Stimulated activated CD8-positive, alpha-beta memory T cell treated with anti-CD3 and anti-CD28 coated beads, Interleukin-4, amount 100 ng/mL, for 1 hour (primary cell): ENCODE measurements at places on chromosomes 7 and 10.

GRCh38 chr10:114052255-114052654 lies 8.6 kb downstream of the ADRB1 start:
- no peak for DNase-seq

DNA sequence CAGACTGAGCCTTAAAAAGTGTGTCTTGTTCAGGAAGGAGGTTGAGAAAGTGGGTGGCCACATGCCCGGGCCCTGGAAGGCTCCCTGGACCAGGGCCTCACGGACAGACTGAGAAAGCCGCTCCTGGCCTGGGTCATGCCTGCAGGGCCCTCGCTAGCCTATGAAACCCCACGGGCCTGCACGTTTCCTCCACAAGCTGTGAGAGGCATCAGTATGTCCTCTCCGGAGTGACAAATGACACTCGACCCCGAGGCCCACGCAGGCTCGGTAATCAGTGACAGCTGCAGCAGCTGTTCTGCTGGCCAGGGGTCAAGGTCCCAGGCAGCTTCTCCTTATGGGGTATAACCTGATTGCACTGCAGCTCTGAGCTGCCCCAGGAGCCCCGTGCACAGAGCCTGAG lies 47.6 kb downstream of the ASB13 start:
- no peak for DNase-seq

DNA sequence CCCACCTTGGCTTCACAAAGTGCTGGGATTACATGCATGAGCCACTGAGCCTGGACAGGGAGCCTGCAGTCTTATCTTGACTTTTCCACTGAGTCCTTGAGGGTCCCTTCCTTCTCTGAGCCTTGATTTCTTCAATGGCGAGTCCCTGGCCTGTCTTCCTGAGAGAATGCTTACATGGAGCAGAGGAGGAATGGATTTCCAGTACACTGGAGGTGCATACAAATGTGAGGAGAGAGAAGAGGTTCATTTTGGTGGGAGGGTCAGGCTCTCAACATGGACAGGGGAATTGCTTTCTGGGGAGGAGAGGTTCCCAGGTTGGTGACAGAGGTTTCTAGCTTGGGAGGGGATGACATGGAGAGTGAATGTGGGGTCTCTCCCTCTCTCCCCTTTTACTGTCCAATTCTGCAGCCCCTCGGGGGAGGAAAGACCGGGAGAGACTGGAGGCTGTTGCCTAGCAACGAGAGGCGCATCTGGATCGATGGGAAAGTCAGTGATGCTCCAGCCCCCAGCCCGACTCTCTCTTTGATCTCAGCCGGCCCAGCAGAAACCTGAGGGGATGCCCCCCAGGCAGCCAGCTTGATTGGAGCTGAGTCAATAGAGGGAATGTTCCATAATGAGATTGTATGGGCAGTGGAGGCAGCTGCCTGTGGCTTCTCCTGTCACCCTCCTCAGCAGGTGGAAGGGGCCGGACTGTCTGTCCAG lies 14.8 kb downstream of the SRRM3 start:
- no peak for DNase-seq

- DNase-seq: no peak
Observed at GRCh38 chr10:96921655-96922054, 89.6 kb downstream of the LCOR start.

GRCh38 chr7:141072548-141073172 lies 1.2 kb upstream of the TMEM178B start:
- no peak for DNase-seq

GRCh38 chr10:59243611-59244195 lies 67.3 kb downstream of the PHYHIPL start:
- no peak for DNase-seq

DNA sequence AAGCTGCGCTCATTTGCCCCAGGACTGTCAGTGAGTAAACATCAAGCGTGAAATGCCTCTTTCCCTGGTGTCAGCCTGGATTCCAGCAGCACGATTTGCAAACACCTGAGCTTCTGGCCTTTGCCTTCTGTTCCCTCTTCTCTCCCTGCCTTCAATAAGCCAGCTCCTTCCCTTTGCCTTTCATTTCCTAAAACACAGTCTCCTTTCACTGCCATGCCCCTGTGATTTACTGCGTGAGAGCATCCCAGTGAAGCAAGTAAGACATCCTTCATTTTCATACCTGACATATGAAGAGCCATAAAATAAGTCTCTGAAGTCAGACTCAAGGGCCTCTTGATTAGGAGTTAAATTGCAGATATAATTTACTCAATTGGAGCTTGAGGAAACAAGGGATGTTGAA lies 681.8 kb downstream of the TYW1 start:
- DNase-seq: no peak

DNA sequence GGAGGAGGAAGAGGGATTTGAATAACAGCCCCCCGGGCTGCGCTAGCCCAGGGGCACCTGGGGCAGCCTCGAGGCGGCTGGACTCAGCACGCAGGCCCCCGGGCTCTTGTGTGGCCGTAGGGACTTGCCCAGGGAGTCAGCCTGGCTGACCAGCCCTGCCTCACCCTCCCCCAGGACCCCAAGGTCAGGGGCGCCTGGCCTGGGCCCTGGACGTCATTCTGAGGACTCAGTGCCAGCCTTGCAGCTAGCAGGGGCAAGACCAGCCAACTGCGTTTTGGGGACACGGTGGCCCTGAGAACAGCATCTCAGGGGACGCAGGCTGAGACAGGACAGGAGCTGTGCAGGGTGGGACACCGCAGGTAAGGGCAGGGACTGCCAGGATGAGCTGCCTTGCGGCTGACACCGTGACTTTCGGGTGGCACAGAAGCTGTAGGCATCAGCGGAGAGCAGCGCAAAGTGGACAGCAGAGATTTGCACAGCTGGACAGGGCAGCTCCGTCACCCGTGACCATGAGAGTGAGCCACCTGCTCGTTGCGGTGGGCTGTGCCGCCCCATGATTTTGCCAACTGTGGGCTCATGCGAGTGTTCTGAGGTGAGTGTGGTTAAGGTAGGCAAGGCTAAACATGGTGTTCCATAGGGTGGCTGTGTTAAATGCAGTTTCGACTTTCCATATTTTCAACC lies 48.1 kb upstream of the UBE3C start:
- no peak for DNase-seq

DNA sequence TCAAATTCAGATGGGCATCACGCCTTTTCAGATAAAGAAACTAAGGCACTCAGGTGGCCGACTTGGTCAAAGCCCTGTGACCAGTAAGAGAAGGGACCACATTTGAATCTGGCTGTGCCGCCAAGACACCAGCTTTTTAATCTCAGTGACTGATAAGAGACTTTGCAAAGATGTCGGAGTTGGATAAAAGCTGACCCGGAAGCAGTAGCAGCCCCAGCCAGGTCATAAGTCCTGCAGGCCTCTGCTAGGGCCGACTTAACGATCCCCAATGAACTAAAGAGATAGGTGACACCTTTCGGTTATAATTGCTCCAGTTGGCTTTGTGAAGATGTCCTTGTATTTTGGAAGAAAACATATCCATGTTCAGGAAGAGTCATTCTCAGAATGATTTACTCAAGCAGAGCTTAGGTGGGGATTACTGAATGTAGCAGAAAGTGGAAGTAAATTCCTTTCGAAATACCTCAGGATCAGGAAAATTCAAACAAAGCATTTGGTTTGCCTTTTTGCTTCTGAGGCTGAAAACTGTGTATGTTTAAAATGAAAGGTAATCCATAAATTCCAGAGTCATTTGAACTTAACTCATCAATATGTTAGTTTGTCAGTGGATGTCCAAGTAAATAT lies 164.2 kb upstream of the PITRM1 start:
- DNase-seq: no peak

DNA sequence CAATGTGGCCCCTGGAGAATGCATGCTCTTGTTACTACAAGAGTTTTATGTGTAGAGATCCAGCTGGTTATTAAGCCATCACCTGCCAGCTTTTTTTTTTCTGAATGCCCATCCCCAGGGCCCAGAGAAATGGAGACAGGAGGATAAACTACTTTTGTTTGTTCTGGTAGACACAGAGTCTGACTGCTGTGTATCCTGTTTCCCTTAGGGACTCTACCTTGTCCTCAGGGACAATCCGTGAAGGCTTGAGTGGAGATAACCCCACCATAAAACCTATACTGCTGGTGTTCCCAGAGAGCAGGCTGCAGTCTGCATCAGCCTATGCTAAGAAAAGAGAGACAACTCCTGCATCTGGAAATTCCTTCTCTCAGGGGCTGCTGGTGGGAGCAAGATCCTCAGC lies at the start of gene OR2A5:
Gene OR2A5 (plus strand): TSS at position 301 of the 400 bp plus-strand sequence. CDS start 1,454 bp downstream, outside the sequence.
- DNase-seq: no peak

- DNase-seq: no peak
Observed at GRCh38 chr10:120077707-120078492, 185.4 kb downstream of the SEC23IP start.

- no peak for DNase-seq
Observed at GRCh38 chr7:32266932-32267475, 196.8 kb upstream of the PDE1C start.

DNA sequence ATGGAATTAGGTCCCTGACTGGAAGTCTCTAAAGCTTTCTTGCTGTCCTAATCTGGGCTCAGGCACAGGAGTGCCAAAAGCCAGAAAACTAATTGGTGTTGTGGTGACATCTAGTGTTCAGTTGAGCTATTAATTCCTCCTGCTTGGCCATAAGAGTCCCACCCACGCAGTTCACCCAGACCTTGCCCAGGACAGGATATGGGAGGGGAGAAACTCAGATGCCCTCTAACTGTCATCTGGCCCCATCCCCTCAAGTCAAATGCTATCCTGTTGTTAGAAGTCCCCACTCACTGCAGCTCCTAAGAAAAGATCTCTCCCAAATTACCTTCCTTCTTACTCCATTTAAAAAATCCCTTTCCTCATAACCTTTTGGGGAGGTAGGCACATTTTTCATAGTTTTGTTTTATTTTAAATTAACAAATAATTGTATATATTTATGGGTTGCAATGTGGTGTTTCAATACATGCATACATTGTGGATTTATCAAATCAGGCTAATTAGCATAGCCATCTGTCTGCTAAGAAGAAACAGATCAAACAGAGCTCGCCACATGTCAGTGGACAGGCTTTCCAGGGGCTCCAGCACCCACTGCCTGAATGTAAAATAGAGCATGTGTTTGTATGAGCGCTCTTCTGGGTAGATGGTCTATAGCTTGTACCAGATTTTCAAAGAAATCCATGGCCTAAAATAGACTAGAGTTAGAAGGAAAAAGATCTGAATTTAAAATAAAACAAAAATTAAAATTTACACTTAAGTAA lies 84.0 kb downstream of the GSAP start:
- DNase-seq: peak; percentile 14

GRCh38 chr7:102985176-102985783 lies 72.5 kb downstream of the LRRC17 start:
- no peak for DNase-seq

DNA sequence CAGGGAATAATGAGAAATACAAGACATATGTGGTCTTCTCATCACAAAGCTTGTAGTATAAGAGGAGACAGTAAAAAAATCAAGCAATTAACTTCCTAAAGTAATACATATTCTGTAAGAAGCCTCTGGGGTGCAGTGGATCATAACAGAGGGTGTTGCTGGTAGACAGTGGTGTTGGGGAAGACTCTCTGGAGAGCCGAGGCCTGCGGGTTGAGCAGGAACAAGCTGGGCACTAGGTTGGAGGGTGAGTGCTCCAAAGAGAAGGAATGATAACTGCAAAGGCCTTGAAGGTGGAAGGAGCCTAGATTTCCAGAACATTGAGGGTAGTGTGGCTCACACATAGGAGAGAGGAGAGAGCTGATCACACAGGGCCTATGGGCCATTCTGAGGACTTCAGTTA lies 1.5 kb downstream of the GIMAP4 start:
- no peak for DNase-seq

GRCh38 chr7:139777133-139777891 lies 486 bp downstream of the HIPK2 start:
- DNase-seq: no peak

DNA sequence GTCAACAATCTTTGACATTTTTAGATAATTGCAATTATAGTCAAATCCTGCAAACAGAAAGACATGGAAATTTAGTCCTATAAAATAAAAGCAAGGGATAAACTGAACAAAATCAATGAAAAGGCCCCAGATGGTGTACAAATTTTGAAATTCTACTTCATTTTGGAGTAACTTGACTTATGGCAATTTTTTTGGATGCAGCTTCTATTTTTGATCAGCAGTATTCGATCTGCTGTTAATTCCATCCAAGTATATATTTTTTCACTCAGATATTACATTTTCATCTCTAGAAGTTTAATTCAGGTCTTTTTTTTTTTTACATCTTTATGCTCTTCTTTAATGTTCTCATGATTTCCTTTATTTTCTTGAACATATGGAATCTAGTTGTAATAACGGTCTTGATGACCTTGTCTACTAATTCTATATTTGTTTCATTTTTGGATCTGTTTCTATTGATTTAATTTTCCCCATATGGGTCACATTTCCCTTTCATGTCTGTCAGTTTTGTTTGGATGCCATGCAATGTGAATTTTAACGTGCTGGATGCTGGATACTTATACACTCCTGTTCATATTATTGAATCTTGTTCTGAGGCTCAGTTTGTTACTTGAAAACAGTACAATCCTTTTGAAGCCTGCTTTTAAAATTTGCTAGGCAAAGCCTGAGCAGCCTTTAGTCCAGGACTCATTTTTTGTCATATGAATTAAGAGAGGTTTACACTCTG lies 164.3 kb upstream of the FAM3C start:
- no peak for DNase-seq

- no peak for DNase-seq
Observed at GRCh38 chr7:36906956-36907635, 182.8 kb upstream of the AOAH start.

DNA sequence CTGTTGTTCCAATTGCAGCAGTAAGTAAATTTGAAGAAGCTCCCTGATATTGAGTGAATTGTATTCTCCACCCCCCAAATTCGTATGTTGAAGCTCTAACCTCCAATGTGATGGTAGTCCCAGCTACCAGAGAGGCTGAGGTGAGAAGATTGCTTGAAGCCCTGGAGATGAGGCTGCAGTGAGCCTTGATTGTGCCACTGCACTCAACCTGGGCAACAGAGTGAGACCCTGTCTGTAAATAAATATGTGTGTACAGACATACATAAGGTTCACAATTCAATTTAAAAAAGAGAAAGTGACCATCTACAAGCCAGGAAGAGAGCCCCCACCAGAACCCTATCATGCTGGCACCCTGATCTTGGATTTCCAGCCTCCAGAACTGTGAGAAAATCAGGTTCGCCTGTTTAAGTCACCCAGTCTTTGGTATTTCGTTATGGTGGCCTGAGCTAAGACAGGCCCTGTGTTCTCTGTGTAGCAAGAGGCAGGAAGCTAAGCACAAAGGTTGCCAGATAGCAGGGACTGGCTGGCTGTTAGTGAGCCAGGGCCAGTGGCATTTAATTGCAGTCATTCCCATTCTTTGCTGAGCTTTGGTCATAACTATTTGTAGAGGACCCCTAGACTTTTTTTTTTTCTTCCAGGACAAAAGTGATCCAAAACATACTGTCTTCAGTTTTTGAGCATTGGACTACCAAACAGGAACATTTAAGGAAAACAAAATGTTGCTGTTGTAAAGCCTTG lies 45.6 kb downstream of the AUTS2 start:
- no peak for DNase-seq
